ENCODE measurements at places on chromosomes 12 and 14.
A peak's percentile ranks its signal among the peaks of the same experiment; 100 is the strongest.

- DNase-seq, result no peak
Measured at GRCh38 chr12:15592934-15593333, 196.3 kb downstream of the EPS8 start.

DNA sequence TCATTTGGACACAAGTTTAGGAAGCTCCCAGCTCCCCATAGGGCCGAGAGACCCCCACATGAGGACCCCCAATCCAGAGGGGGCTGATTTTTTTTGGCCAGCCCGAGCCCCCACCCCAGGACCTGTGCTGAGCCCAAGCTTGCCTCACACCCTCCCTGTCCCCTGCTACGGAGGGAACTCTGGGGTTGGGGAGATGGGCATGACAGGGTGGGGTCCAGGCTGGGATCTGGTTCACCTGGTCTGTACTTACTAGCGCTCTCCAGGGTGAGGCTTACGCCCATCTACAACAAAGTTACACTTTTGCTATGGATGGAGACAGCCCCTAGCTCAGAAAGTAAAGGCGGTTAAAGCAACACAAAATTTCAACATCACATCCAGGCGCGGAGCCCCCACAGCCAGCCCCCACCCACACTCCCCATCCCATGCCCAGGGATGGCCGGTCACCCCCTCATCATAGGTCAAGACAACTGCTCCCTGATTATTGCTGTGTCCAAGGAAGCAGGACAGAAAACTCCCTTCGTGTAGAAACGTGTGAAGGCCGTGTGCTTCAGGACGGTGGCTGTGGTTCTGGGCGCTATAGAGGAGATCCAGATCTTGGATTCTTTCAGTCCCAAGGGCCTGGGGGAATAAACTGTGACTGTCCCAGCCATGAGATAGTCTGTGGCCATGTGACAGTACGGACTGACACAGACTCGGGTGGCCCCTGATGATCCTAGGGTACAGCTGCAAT lies 10.7 kb downstream of the SLC25A29 start:
- no peak for DNase-seq

- DNase-seq, result peak; percentile 9
Measured at GRCh38 chr14:81565441-81566290, 32.0 kb upstream of the SEL1L start.

DNA sequence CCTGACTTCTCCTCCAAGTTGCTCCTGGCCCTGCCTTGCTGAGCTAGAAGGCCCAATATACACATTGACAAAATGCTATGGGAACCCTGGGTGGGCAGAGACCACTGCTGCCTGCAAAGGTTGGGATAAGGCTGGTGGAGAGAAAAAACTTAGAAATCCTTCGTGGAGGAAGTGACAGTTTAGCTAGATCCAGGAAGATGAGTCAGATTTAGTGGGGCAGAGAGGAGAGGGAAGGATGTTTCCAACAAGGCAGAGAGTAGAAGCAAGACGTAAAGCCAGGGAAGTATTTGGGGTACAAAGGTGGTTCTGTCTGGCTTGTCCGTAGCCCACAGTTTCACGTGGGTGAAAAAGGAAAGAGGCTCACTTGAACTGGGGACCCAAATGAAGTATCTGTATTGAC lies 69.0 kb upstream of the CLMN start:
- no peak for DNase-seq

- DNase-seq, result no peak
Measured at GRCh38 chr14:54709444-54709843, 142.5 kb downstream of the SAMD4A start.

GRCh38 chr14:32343926-32344430 lies 14.9 kb downstream of the AKAP6 start:
- no peak for DNase-seq

DNA sequence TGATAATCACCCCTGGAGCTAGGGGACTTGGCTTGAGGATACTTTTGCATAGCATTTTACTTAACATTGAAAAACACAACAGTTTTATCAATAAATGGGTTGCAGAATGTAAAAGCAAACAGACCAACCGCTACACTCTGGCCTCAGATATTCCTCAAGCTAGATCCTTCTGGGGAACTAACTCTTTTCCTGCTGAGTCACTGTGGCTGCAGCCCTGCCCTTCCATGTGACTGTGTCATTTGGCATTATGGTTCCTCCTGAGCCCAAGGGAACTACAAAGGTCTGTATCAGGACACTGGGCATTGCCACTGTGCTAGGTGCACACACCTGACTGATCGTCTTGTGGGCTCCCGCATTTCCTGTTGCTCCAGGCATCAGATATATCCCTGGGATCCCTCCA lies 56.6 kb downstream of the TTC9 start:
- DNase-seq, result no peak

DNA sequence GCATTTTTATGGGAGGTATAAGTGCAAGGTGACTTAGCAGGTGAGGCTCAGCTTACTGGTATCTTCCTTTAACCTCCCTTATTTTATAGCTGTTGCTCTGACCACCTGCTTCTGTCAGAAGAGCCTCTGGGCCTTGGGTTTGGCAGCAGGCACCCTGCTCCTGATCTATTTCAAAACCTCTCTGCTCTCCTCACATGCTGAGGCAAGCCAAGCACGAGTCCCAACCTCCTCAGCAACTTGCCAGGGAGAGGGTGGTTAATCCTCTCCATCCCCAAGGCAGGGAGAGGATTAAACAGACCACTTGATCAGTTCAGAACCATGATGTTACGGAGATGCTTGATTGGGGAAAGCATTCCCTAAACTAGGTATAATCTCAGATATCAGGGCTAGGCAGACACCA lies 5.4 kb downstream of the PLEKHH1 start:
- DNase-seq, result no peak

- DNase-seq, result no peak
Measured at GRCh38 chr12:87246726-87247125, 782.5 kb downstream of the C12orf50 start.

DNA sequence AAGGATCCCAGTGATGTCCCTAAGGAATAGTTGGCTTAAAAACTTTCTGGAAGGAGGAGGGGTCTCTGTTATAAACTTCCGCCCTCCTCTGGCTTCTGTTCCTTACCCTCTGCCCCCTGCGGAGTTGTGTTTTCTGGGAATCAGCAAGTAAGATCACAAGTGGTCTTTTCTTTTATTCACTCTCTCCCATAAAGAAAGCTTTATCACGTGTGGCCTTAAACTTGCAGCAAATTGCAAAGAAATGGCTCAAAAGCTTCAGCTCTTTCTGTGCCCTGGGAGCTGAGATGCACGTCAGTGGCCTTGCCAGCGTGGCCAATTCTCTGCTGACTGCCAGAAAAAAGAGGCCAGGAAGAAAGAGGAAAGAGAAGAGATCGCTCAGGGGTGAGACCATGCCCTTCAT lies at the start of gene SLCO1C1:
TSS of gene SLCO1C1 (plus strand) at position 101 of the 400 bp plus-strand sequence. CDS start 4,245 bp downstream, outside the sequence.
- DNase-seq, result no peak

GRCh38 chr12:104694161-104694560 lies 237.4 kb downstream of the CHST11 start:
- no peak for DNase-seq

- DNase-seq, result no peak
Measured at GRCh38 chr14:39369029-39369428, 63.2 kb downstream of the FBXO33 start.

- DNase-seq, result no peak
Measured at GRCh38 chr14:95830386-95830785, 46.2 kb upstream of the TUNAR start.

DNA sequence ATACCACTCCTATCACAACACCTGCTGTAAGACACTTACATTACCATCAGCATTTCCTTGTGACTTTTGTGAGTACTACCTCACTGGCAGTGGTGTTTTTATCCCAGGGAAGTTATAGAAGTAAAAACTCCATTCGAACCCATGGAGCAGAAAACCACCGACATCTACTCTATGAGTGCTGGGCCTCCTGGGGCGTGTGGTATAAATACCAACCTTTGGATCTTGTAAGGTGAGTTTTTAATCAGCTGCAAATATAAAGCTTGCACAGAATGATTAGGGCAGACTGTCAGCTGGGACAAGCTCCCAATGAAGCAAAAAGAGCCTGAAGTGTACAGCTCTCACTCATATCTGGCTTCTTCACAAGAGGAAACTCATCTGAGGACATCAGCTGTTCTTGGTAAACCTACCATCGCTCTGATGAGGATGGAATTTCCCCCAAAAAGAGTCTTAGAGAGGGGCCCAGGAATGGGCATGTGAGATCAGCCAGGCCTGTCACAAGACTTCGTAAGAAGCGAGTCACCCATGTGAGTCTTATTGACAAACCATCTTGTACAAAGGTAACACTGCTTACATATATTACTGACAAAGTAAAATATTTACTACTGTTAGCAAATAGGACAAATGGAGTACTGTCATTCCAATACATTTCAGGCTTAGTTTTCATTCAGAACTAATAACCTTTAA lies 170.0 kb downstream of the SLC5A8 start:
- no peak for DNase-seq

DNA sequence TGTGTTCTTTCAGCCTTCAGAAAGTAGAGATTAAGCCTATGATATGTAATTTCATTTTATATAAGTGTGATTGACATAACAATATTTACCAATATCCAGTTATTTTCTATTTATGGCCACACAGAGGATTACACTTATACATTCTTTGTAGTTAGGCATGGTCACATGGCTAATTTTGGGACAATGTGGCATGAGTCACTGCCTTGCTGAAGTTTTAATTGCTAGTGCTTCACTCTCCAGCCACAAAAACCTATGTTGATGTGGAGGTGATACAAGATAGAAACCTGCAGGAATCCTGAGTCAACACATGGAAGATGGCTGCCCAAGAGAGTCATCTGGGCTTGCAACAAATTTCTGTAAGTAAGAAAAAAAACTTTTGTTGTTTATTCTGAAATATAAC lies 17.0 kb downstream of the CLEC14A start:
- no peak for DNase-seq

DNA sequence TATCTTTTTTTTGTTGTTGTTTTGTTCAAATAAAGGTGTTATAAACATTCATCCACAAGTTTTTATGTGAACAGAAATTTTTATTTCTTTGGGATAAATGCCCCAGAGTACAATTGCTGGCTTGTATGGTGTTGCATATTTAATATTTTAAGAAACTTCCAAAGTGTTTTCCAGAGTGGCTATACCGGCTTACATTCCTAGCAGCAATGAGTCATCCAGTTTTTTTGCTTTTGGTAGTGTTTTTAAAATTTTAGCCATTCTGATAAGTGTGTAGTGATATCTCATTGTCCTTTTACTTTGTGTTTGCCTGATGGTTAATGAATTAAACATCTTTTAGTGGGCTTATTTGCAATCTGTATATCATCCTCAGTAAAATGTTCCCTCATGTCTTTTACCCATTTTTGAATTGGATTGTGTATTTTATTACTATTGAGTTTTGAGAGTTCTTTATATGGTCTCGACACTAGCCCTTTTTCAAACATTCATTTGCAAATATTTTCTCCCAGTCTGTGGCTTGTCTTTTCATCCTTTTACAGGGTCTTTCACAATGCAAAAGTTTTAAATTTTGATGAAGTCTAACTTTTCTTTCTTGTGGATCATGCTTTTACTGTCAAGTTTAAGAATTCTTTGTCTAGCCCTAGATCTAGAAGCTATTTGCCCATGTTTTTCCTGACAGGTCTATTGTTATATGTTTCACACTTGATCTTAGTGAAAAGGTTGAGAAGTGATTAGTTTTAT lies 29.5 kb downstream of the PPP4R4 start:
- DNase-seq, result no peak

DNA sequence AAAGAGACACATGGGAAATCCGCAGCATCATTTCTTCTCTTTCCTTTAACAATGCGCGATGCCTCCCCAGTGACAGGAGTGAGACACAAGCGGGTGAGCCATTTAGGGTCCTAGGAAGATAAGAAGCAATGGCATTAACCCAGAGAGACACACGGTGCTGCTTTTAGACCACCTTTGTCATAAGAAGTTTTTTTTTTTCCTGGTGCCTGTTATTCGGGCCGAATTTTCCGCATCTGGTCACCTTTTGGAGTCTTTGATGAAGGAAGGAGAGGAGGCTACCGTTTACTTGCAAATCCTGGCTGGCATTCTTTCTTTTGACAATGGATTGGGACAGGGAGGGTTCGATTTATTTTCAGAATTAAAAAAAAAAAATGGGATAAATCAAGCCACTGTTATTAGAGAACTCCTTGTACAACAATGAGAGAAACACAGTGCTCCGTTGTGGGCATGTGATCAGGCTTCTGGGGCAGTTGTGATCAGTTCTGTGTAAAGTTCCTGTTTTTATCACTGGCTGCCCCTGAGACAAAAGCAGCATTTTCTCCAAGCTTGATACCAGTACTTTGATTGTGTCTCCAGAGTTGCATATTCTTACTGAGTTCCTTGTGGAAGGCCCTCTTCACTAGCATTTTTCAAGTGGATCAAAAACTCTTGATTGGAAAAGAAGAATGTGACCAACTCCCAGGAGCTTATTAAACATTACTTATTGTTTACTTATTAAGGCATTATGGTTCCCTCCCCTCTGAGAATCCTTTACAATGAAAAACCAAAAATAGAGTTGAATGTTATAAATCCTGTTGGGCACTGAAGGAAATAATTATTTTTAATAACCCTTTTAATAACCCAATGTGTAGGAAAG lies 1.1 kb downstream of the DIP2B start:
- no peak for DNase-seq

- no peak for DNase-seq
Measured at GRCh38 chr14:65937079-65937959, 524.8 kb downstream of the FUT8 start.

GRCh38 chr12:26848156-26848825 lies 15.3 kb upstream of the ITPR2 start:
- no peak for DNase-seq

DNA sequence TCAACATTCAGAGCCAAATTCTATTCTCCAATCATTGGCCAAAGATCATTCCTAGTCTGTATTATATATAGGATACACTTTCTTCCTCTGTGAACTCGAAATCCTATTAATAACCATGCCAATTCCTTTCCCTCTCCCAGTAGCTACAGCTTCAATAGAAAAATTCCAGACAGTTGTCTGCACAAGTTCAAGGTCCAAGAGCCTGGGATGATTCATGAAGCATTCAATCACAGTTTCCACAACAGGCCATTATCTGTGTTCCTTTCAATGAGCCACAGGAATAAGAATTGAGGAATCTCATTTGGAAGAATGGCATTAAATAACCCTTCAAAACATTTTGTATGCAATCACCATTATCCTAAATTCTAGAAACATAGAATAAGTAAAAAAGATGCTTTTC lies 437.4 kb downstream of the RMST start:
- no peak for DNase-seq

DNA sequence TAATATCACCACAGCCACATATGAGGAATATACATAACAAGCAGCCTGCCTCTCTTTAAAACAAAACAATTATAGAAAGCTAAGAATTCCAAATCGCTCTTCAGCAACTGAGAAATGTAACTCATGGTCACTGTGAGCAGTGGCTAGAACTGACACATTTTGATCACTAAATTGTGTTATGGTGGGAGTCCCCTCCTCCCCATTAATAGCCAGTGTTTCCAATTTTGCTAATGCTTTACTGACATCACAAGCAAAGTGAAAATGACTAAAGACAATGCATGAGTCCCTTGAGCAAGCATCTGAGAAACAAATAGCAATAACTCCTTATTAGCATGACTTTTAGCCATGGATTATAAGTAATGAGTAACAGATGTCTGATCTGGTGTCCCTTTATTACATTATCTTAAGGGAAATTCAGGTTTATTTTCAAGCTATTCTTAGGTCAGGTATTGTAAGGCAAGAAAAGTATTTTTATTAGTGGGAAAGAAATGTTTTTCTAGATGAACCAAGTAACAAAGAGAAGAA lies 148.3 kb downstream of the KCNH5 start:
- no peak for DNase-seq

All from T-cell (primary cell).